Stimulated activated CD4-positive, alpha-beta T cell treated with anti-CD3 and anti-CD28 coated beads, Interleukin-4, amount 100 ng/mL, for 48 hours (primary cell): ENCODE measurements at places on chromosomes 7 and 10.

DNA sequence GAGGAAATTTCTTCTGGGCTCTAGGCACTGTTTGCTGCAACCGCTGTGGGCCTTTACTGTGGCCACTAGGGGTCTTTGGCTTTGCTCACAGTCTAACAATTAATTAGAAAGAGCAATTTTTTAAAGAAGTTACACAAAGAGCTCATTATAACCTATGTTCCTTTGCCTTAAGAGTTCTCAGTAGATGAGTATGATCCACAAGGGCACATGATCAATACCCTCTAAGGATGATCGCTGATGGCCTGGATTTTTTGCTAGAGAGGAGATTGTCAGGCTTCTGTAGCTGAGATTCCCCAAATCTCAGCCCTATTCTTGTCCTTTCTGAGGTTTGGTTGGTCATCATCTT is 80.8 kb upstream of the RHOBTB1 start:
- no peak for DNase-seq

DNA sequence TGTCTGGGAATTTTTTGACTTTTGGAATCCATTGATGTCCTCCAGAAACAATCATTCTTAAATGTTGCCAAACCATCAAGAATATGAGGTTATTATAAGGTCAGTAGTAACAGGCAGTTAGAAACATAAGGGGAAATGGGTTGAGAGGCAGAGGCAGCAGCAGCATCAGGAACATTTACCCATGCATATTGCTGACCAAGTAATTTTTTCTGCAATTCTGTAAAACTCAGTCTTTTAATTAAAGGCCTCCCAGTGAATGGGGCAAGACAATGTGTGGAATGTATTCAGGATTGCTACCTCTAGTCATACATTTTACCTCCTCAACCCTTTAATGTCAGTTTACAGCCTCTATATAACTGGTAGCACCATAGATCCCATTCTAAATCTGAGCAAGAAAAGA is 66.5 kb upstream of the SKAP2 start:
- DNase-seq = no peak

GRCh38 chr10:127738512-127739424 is 1.8 kb downstream of the FOXI2 start:
- DNase-seq = no peak

DNA sequence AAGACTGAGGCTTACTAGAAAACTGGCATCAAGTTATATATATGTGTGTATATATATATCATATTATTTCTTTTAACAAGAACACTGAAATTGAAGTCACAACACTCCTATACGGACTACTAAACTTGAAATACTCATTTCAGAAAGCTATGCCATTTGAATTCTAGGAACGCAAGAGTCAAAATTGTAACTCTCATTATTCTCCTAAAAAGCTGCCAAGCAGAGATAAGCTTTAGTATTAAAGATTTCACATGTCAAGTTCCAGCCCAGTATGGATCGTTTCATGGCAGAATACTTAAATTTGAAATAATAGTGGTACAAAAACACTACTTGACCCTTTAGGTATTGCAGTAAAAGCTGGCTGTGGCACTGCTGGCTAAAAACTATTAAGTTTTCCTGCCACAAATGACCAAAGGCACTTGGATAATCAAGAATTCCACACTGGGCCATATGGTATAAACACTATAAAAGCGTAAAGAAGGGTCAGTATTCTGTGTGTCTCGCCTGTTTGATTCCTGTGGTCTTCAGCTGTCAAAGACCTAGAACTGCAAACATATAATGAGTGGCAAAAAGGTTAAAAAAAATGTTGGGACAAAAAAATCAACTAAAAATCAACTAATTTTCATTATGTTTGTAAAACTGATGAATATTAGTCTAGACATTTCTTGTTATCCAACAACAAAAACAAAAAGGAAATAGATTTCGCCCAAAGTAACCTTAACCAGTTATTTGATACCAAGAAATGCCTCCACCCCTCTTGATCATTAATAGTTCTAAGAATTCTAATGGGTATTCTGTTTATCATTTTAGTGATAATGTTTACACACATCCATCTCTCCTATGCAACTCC is 2.4 kb downstream of the CCDC71L start:
- no peak for DNase-seq

GRCh38 chr10:95315509-95315908 is 24.7 kb upstream of the PDLIM1 start:
- DNase-seq = no peak

GRCh38 chr7:159040912-159041711 is 103.6 kb downstream of the VIPR2 start:
- DNase-seq = no peak

- no peak for DNase-seq
Measured at GRCh38 chr10:34539533-34540315, 275.4 kb downstream of the PARD3 start.

- DNase-seq = no peak
Measured at GRCh38 chr7:159328096-159328495, 183.4 kb upstream of the VIPR2 start.
